ENCODE measurements at places on chromosomes 3 and 15.
A peak's percentile ranks its signal among the peaks of the same experiment; 100 is the strongest.

GRCh38 chr15:90451053-90451850 lies 63.2 kb downstream of the IQGAP1 start:
- DNase-seq, result no peak

DNA sequence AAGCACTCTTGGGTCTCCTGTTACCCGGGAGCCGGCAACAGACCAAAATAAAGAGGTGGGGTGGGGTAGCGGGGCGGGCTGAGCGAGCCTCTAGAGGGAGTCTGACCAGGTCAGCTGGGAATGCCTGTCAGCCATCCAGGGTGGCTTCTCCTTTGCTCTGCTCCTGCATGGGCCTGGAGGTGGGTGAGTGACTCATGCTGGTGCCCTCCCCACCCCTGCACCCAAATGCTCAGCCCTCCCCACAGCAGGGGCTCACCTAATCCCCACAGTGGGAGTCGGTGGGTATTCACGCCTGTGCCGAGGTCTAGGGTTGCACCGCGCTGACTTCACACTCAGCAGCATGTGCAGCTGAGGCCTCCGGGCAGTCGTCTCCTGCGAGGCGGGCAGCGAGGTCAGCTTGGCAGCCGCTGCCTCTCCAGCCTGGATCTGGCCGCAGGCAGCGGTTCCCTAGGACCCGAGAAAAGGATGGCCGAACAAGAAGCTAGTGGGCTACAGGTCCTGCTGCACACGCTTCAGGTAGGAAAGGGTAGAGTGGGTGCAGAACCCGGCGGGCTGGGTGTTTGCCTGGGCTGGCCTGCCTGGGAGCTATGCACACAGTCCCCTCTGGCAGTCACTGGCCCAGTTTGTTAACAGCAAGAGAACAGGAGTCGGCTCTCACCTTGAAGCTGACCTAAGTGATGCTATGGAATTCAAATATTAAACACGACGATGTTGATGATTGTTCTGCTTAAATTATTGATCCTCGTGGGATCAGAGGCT lies at the start of gene AGBL1:
Gene AGBL1 (plus strand): TSS at position 364 of the 759 bp plus-strand sequence.
- DNase-seq, result no peak

DNA sequence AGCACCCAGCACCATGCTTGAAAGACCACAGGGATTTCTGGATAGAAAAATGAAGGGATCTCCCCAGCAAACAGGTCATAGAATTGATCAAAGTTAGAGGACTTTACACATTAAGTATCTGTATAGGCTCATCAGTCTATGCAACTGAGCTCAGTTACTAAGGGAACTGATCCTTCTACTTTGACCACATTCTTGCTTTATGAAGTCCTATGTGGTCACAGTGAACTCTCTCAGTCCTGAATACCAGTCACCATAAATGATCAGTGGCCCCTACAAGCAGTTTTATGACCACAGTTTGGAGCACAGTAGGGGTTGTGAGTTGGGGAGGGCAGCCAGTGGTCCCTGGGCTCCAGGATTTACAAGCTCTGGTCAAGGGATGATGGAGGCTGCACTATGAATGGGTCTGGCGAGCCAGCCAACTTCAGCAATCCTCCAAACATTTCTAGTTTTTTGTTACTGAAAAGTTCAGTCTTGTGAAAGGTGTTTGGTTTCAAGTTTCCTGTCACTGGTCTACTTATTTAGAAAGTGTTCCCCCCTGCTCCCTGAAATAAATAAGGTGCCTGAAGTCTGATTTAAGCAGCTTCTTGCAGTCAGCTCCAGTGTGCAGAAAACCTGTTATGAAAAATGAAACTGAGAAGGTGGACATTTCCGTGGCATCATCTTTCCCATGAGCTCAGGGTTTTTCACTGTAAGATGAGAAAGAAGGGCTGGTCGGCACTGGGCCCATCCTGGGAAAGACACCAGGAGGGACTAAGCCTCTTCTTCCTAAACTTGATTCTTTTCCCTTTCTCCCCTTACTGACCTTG lies 75.5 kb downstream of the DAPK2 start:
- DNase-seq, result no peak

- DNase-seq, result no peak
Measured at GRCh38 chr15:71678191-71678590, 132.2 kb upstream of the NR2E3 start.

DNA sequence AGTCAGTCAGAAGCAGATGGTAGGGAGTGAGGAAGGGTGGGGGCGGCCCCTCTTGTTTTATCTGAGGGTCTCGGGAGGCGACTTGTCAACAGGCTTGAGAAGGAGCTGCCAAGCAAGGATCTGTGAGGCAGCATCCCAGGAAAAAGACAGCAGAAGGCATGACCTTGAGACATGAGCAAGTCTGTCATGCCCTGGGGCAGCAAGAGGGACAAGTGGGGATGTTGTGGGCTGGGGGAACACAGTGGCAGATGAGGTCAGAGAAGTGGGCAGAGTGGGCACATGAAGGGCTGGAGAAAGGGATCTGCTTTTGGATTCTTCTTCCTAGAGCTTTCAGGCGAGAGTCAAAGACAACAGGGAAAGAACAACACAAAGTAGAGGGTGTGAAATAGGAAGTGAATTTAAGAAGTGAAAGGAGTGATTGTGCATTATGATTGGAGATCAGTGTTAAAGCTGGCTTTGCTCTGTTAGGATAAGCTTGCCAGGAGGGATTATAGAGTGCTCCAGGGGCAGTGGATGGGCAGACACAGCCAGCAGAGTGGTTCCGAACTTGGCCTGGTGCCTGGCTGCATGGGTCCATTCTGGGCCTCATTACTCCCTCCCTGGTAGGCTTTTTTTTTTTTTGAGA lies 73.3 kb downstream of the USP13 start:
- DNase-seq, result no peak

DNA sequence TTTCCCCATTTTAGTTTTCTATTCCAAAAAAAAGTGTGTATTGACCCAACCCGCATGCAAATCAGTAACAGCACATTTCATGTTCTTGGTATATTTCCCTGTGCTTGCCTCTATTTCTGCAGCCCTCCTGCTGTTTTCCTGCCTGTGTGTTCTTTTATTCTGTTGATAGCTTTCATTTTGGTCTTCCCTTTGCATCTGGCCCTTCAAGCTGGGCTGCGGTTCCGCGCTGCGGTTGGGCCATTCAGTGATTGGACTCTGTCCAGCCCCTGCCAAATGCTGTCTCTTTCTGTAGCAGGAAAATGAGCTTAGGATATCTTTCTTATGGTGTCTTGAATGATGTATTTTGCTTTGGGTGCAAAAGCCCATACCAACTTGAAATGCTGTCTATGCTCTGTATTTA lies 49.9 kb downstream of the ZNF621 start:
- no peak for DNase-seq

DNA sequence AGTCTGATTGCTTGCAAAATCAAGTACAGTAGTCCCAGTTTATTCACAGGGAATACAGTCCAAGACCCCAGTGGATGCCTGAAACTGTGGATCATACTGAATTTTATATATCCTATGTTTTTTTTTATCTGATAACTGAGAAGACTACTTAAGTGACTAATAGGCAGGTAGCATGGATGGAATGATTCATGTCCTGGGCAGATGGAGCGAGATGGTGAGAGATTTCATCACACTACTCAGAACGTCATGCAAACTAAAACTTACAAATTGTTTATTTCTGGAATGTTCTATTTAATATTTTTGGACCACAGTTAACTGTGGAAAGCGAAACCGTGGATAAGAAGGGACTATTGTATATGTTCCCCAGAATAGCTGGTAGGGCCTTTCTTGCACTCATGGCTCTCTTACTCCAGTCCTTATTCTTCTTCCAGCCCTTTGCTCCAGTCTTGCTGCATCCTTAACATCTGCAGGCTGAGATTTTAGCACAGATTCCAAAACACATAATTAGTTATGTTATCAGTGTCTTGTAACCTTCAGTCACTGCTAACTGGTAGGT lies 290.0 kb downstream of the ADAMTSL3 start:
- DNase-seq, result no peak

GRCh38 chr3:12837295-12837986 lies 3.9 kb downstream of the RPL32 start:
- DNase-seq, result no peak

GRCh38 chr3:186896875-186897274 lies 33.5 kb upstream of the ST6GAL1 start:
- no peak for DNase-seq

- DNase-seq, result no peak
Measured at GRCh38 chr3:25854635-25855034, 64.7 kb downstream of the OXSM start.

DNA sequence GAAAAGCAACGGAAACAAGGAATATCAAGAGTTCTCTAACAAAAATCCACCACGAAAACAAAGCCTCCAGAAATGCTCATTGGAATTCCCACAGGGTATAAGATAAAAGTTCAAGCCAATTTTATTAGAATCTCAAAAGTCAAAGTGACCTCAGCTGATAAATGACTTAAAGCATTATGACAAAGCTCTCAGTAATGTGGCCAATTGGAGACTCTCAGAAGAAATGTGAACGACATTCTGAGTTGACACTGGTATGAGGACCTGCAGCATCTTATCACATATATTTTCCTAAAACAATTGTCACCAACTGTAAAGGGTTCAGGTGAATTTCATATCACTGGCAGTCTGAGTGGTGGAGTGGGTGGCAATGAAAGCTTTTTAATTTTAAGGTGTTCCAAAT lies 199.1 kb downstream of the FOXP1 start:
- no peak for DNase-seq

DNA sequence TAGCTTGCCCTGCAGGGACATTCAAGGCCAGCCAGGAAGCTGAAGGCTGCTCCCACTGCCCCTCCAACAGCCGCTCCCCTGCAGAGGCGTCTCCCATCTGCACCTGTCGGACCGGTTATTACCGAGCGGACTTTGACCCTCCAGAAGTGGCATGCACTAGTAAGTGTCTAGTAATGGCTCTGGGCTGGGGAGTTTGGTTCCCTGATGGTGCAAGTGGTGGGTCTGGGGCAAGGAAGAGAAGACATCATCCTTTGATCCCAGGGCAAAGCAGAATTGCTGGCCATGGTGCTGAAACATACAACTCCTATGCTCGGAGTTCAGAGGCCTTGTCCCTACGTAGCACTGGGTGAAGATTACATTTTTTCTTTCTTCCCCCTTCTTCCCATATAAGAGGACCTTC lies 311.4 kb downstream of the EPHB1 start:
- DNase-seq, result no peak

GRCh38 chr3:46013316-46014094 lies 13.8 kb downstream of the XCR1 start:
- no peak for DNase-seq

DNA sequence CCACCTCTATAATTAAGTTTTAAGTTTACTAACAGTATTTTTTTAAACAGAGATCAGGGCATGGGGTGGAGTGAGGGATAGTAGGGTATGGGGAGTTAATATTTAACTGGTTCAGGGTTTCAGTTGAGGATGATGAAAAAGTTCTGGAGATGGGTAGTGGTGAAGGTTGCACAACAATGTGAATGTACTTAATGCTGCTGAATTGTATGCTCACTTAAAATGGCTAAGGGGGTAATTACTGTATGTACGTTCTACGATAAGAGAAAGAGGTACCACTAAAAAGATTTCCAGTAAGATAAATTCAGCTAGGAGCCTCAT lies 101.4 kb downstream of the TNIK start:
- no peak for DNase-seq

DNA sequence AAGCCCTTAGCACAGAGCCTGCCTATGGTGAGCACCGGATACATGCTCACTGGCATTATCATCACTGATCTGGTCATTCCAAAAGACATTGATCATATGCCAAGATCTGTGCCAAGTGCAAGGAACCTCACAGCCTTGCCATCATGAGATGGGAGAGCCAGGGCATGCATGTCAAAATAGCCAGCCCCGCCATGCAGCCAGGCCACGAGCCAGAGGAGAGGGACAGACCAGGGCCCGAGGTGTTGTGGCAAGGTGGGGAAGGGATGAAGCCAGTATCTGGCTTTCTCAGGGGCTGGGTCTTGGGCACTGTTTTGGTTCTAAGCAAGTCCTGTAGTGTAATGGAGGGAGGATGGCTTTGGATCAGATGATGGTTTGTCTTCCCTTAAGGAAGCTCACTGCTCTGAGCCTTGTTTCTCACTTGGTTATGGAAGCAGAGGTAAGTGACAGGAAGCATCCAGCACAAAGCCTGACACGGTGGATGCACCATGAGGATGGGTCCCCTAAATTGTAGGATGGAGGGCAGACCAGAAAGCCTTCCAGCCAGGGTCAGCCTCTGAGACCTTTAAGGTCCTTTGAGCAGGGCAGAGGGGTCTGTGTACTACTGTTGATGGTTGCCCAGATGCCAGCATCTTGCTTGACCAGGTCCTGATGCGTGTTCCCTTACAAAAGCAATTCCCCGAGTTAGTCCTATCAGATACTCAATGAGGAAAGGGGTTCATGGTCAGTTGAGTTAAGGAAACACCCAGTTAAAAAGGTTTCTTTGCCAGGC lies 247.7 kb upstream of the TLE3 start:
- no peak for DNase-seq

GRCh38 chr15:66581972-66582537 lies 16.3 kb upstream of the LCTL start:
- no peak for DNase-seq

- peak; percentile 43 for DNase-seq
Measured at GRCh38 chr15:38696109-38696727, 131.6 kb upstream of the RASGRP1 start.

Data from stimulated activated CD8-positive, alpha-beta memory T cell treated with anti-CD3 and anti-CD28 coated beads, Interleukin-2, amount 100 ng/mL, for 1 hour (primary cell).